ENCODE measurements at places on chromosomes 4 and X.
A peak's percentile ranks its signal among the peaks of the same experiment; 100 is the strongest.

GRCh38 chr4:136706942-136707341, 825.4 kb downstream of the PCDH18 start:
- no peak for DNase-seq

- no peak for DNase-seq
These were observed 2.4 kb upstream of the EGF start for GRCh38 chr4:109910256-109910655.

GRCh38 chr4:114287079-114287696, 307.7 kb upstream of the ARSJ start:
- no peak for DNase-seq

DNA sequence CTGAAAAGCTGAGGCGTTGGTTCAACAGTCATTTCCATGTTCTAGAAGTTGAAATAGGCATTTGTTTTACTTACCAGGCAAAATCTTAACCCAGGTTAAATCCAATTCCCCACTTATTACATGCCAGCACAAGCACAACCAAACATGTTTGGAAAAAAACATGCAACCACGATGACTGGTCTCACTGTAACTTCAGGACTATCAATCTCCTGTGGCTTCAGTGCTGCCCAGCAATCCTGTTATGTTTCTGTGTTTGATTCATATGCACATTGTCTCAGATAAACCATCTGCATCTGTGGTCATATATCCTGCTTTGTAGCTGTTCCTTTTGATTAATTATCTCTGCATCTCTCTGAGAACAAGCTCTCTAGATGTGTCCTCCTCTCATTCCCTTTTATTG, 28.3 kb downstream of the PRDM8 start:
- DNase-seq = no peak

GRCh38 chr4:105994061-105994460, 98.8 kb downstream of the NPNT start:
- DNase-seq = no peak

DNA sequence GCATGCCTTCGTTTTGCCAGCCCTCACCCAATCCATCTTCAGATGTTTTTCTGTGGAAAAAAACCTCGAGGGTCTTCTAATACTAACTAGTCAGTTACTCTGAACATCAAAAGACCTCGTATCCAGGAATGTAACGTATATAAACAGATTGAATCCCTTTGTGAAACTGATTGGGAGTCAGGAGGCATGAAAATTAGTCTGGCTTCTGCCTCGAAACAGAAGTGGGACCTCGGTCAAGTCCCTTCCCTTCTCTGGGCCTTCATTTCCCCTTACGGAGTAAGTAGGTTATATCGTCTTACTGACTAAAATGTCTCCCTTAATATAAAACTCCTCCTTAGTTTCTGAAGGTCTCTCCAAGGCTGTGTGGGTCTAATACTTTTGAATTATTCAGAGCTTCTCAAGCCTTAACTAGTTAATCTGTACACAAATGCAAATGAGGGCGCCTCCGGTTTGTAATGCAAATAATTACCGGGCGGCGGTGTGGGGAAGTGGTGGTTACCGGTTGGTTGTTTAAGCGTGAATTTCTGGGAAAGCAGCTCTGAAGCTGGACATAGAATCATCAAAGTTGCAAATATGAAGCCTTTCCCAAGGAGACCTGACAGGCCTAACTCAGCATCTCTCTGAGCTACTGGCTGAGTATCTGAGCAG, 11.4 kb upstream of the NKRF start:
- DNase-seq = no peak

DNA sequence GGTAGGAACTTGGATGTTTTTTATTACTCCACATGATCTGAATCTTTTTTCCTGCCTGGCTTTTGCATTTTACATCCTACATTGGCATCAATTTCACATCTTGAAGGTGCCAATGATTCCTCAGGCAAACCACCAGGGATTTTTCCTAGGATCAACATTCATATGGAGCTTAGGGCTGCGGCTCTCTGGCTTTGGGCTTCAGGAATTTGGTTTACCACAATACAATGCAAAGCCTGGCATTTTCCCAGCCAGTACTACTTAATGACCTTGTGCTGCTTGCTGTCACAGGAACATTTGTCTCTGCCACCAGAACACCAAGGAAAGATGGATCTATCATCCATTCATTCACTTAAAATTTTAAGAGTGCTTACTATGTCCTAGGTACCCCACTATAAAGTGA, 180.7 kb downstream of the PDGFC start:
- no peak for DNase-seq

GRCh38 chrX:28188526-28188925, 207.3 kb upstream of the DCAF8L1 start:
- DNase-seq = no peak

DNA sequence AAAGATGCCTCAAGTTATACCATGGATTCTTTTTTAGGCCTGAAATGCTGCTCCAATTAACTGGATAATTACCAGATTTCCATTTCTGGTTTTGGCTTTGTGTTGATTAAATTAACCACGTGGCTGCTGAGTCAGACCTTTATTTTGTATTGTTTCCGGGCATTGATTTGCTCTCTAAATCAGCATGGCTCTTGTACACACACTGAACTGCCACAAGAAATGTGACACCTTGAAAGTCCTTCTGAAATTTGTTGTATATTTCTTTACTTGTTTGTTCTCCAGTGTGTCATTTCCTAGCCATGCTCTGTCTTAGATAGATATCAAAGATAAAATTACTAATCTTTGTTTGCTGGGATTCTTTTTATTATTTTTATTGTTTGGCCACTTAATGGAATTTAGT, 11.7 kb downstream of the MTTP start:
- DNase-seq = no peak

DNA sequence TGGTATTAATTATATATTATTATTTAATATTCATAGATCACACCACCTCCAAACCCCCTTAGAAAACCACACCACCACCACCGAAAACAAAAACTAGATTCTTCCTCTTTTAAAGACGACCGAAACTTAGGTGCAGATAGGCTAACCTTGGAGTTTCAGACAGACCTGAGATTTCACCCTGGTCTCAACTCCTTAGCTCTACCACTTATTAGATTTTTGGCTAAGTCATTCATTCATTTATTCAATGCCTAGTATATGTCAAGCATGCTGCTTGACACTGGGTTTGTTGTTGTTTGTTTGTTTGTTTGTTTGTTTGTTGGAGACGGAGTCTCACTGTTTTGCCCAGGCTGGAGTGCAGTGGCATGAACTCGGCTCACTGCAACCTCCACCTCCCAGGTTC, 9.5 kb upstream of the BMP2K start:
- no peak for DNase-seq

DNA sequence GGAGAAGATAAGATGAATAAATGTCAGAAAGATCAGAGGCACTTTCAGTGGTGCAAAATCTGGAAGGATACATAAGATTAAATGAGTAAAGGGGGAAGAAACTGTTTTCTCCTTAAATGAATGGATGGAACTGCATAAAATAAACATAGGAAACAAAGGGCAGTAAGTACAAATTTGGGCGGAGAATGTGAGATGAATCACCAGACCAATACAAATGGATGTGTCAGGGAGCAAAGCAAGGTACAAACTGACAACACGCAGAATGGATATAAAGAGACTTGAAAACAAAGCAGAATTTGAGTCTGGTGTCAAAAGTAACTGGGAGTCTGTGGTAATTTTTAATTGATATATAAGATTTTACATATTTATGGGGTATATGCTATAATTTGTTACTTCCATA, 175.3 kb upstream of the PCDH18 start:
- DNase-seq = no peak

GRCh38 chr4:28565396-28565795, 1704.8 kb downstream of the STIM2 start:
- no peak for DNase-seq

GRCh38 chr4:18390655-18391353, 369.2 kb upstream of the LCORL start:
- no peak for DNase-seq

- no peak for DNase-seq
These were observed 17.0 kb upstream of the PAPSS1 start for GRCh38 chr4:107736924-107737448.

- DNase-seq = no peak
These were observed 16.1 kb downstream of the CLCN4 start for GRCh38 chrX:10172877-10173276.

DNA sequence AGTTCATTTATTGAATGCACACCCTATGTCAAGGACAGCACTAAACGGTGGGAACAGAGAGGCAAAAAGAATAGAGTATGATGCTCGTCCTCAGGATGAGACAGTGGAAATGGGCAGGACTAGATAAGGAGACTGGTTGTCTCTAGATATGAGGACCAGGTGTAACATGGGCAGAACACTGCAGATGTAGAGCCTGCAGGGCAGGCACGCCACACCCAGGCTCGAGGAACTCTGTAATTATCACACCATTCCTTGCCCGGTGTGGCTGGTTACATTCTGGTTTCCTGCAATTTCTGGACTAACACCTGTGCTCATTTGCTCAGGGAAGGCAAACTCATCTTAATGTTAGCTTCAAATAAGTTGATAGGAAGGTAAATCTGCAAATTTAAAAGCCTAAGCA, 334.4 kb downstream of the DHX15 start:
- no peak for DNase-seq

- no peak for DNase-seq
These were observed 224.5 kb downstream of the TEX13C start for GRCh38 chrX:125544031-125544660.

- DNase-seq = peak; percentile 26
These were observed 1.6 kb downstream of the CASK start for GRCh38 chrX:41921492-41922430.

DNA sequence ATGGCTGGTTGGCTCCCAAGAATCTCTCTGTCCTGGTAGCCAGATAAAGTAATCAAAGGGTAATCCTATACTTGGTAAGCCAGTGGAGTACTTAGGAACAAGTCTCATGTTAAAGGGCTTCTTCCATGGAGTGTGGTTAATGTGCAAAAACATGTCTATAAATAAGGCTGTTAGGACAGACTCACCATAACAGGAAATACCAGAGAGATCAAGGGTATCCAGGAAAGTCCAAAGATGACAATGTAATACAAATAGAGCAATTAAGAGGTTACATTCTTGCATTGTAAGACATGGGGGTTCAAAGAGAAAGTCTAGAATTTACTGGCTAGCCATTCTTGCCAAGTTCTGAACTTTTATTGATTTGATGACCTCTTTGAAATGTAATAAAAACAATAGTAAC, 61.9 kb upstream of the ZCCHC13 start:
- DNase-seq = no peak

GRCh38 chr4:1028574-1029220, 17.3 kb downstream of the FGFRL1 start:
- no peak for DNase-seq

- DNase-seq = no peak
These were observed 16.8 kb upstream of the IRAK1 start for GRCh38 chrX:154036513-154036912.

- DNase-seq = peak; percentile 32
These were observed 69.3 kb downstream of the MGST2 start for GRCh38 chr4:139734875-139735380.

DNA sequence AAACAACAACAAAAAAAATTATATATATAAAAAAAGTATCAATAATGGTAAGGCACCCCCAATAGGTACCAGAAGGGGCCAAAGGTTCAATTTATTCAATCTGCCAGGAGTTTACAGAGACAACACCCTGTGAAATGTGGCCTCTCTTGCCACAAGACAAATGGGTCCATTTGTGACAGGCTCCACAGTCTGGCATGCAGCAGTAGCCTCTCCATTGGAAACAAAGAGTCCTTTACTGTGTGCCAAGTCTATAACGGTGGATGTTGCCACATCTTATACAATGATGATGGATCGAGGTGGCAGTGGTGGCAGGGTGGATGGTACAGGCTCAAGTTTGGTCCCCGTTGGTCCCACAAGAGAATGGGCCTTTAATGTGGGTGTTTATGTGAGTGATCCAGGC, 70.1 kb upstream of the SH3RF1 start:
- no peak for DNase-seq

DNA sequence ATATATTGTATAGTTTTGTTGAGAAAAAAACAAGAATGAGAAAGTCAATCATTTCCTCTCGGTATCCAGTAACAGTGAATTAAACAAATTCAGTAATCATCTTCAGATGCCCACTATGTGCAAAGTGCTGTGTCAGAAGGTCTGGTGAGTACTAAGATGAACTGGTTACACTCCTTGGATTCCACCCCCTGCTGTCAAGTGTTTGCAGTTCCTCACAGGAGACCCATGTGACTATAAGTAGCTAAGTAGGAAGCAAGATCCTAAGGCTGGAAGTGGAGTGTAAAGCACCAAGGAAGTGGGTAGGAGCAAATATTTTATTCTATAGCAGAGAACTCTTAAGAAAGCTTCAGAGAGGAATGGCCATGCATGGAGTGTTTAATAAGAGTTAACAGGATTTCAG, 73.6 kb downstream of the SNX25 start:
- DNase-seq = no peak

DNA sequence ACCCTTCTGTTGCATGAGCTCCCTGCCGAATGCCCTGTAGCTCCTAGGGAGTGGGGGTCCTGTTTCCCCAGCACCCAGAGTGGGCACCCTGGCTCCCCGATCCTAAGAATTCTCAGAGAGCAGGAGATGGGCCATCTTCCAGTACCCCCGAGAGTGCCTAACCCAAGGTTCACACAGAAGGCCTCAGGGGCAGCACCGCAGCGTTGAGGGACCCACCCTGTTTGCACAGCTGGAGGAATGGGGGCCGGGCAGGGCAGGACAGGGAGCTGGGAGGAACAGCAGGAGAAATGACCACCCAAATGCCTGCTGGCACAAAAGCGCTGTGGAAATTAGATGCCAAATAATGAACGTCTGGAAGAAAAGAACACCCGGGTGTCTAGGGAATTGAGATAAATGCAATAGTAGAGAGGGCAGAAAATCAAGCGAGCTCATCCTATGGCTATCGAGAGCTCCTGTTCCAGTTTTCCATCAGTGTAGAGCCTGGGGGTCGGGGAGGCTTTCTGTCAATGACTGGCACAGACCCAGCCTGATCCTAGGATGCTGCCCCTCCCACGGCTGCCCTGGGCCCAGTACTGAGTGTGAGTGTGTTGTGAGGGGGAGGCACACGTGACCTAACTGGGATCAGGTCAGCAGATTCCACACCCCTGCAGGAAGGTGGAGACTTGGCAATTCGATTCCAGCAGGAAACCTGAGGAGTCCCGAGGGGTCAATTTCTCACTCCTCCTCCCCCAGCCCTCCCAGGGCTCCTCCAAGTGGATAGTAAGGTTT, 25.7 kb downstream of the SEPTIN6 start:
- DNase-seq = no peak

GRCh38 chrX:148412006-148412405, 88.4 kb upstream of the AFF2 start:
- DNase-seq = no peak

GRCh38 chrX:85994228-85994627, 53.1 kb downstream of the CHM start:
- DNase-seq = no peak

GRCh38 chr4:7584606-7585159, 150.0 kb upstream of the PSAPL1 start:
- no peak for DNase-seq

All from stimulated activated CD4-positive, alpha-beta T cell treated with anti-CD3 and anti-CD28 coated beads, TNF-alpha, amount 100 ng/mL, for 24 hours (primary cell).